ENCODE measurements at places on chromosomes 13 and 19.

DNA sequence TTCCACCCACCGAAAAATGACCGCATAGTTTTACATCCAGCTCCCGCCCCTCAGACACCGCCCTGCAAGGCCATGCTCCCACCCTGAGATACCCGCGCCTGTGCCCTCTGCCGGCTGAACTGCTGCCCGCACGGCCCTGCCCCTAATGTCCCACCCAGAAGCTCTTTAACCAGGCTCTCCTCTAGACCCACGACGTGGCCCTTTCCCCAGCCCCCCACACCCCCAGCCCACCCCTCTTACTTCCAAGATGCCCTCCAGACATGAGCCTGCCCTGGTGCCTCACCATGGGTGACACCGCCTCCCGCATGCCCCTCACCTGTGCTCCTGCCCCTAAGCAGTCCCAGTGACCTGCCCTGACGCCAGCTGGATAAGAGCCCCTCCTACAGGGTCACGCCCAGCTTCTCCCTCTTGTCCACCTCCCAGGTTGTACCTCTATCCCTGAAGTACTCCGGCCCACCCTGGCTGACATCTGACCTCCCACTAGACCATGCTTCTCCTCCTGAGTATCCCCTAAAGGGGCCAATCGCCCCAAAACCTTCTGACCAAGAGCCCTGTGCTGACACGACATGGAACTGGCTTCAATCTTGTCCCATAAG is 51.2 kb downstream of the COLGALT1 start:
- DNase-seq = no peak

- no peak for DNase-seq
Observed at GRCh38 chr13:91902291-91902690, 503.9 kb downstream of the GPC5 start.

- DNase-seq = no peak
Observed at GRCh38 chr13:50078231-50078894, 63.1 kb downstream of the KCNRG start.

DNA sequence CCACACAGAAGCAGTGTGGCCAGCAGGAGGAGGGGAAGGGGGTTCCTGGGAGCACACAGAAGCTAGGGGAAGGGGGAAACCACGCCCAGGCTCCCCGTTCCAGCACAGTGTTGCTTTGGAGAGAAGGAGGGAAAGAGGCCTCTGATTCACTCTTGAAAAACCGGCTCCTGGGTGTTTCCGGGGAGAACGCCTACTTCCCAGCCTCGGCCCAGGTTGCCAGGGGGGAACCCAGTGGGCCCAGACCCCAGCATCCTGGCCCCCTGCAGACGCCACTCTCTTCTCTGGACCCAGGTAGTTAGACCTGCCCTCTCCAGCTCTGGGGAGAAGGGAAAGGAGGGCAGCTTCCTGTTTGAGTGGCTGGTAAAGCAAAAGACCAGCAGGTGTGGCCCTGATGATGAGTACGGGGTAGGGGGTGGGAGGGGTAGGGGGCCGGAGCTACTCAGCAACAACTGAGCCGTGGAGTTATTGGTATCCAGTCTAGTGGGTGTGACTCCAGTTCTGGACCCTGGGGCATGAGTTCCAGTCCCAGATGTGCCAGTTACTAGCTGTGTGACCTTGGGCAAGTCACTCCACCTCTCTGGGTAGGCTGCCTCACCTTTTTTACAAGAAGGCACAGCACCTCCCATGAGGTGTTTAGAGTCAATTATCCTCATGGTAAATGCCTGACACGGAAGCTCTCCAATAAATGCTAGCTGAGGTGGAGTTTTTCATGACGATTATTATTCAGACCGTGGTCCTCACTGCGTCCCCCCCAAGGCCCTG is 836 bp downstream of the GIPC1 start:
- no peak for DNase-seq

- no peak for DNase-seq
Observed at GRCh38 chr19:7230826-7231225, 63.4 kb downstream of the INSR start.

DNA sequence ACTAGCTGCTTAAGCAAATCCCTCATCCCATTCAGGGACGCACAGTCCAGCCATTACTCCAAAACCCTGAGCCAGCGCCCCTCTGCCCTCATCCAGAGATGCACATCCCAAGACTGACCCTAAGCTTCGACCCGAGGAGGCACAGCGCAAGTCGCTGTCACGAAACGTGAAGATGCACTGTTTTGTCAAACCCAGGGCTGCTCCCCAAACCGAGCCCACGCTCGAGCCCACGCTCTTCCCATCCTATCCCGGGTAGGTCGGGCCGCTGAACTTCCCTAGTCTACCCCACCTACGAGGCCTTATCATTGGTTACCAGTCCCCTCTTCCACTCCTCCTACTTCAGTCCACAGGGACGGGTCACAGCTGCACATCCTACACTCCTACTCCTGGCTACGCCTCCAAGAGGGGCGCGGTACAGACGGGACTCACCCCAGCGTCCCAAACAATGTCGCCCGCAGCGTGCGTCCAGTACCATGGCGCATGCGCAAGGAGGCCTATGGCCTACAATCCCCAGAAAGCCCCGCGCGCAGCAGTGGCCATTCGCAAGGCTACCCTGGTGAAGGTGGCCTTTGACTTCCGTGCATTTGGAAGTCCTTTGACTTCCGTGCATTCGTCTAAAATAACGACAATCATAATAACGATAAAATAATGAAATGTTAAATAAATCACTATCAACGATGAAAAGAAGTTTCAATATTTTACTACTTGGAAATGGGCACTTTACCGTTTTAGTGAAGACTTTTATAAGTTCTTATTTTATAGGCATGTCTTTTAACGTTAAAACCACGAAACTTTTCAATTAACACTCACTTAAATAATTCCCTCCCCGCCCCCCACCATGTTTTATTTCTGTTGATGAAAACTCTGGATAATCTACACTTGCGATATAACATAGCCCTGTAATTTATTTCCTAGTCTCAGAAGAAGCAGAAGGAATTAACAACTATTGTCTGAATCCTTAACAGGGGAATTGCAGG is at the start of gene ZNF285:
Gene ZNF285 (minus strand): TSS at position 470 of the 977 bp plus-strand sequence. CDS start 4,395 bp downstream, outside the sequence.
- DNase-seq = no peak

DNA sequence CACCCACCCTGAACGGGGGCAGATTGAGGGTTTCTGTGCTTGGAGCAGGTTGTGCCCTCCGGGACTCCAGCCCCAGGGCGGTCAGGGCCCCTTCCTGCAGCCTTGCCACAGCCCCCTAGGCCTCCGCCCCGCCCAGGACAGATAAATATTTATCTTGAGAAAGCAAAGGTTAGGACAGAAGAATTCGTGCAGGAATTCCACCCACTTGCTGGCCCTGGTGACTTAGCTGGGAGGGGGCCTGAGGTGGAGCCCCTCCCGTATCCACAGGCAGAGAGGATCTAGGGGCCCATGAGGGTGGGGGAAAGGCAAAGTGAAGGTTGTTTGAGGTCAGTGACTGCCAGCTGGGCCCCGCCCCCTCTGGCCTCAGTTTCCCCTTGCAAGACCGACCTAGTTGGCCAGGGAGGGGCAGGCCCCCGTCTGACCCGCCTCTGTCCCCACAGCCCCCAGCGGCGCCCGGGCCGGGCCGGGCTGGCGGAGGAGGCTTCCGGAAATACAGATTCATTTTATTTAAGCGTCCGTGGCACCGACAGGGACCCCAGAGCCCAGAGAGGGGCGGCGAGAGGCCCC is 5.2 kb downstream of the MIDN start:
- DNase-seq = peak; percentile 59

- DNase-seq = no peak
Observed at GRCh38 chr13:93655154-93655553, 428.5 kb downstream of the GPC6 start.

- DNase-seq = no peak
Observed at GRCh38 chr13:23921451-23921888, 24.2 kb upstream of the C1QTNF9B start.

DNA sequence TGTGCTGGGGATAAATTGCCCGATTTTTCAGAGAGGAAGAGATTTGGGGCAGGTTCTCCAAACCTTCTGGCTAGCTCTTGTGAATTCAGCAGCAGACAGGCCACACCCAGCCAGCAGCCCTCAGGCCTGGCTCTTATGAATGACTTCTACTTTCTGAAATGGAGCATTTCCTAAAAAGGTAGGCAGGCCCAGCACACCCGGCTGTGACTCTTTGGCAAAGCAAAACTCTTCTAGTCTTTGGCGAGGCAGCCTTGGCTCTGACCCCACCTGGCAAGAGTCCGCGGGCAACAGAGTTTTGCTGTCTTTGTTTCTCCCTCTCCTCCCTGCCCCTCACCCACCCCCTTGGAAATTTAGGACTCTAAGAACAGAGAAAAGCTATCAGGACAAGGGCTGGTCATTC is 221.2 kb downstream of the ZNF536 start:
- no peak for DNase-seq

DNA sequence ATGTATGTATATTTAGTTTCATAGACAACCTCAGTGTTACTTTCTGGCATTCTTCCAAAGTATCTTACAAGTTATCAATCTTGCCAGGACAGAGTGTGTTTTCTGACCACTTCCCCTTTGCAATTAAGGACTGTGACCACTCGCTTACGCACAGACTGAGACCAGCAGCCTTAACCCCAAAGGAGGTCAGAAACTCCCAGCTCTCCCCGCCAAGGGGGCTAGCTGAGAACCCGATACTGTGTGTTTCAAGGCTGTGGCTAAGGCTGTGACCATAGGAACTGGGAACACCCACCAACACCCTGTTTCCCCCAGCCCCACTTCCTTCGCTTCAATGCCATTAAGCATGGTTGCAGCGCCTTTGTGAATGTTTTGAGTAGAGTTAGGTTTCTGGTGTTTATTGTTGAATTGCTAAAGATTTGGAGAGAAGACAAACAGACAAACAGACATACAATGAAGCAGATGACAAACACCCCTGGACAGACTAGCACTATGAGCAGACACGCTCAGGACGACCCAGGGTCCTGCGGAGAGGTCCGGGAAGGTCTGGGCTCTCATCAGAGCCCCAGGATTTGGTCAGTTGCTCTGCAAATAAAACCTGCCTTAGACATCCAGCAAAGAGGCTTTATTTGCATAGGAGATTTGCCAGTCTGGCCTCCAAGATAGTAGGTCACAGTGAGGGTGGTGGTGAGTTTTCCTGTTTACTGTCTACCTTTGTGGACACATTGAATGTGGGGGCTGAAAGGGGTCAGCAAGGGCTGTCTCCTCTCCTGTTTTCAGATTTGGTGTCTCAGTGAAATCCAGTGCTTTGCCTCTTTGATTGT is 25.0 kb upstream of the TNFSF11 start:
- DNase-seq = no peak

DNA sequence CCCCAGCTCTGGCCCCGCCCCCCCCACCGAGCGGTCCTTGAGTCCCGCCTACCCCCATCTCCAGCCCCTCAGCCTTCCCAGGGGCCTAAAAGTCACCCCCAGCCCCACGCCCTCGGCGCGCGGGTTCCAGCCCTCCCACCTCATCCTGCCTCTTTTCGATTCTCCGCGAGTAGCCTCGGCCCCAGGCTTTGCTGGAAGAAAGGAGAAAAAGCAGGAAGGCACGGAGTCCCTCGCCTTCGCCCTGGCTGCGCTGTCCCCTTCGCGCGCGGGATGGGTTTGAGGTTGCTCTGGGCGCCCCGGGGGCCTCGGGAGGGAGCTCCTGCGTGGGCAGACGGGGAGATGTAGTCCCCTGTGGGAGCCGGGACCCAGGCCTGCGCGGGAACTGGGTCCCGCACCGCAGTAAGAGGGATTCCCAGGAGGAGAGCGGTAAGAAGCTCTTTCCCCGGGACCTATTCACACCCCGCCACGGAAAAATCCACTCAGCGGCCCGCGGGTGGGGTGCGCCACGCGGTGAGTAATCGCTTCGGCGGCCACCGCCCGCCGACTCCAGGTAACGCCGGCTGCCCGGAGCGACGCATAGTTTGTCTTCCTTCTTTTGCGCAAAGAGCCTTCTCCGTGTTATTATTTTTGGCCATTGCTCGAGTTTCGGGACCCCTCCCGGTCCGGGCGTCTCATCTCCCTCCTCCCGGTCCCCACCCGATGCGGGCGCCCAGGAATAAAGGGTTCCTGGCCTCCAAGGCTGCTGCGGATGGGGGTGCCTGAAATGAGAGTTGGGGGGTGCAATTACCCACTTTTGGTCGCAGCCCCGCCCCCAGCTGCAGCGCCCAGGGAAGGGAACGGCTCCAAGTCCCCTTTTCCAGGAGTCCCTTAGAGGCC is 865 bp upstream of the CRLF1 start:
- DNase-seq = no peak

- no peak for DNase-seq
Observed at GRCh38 chr13:49936968-49937273, 781 bp upstream of the SPRYD7 start.

DNA sequence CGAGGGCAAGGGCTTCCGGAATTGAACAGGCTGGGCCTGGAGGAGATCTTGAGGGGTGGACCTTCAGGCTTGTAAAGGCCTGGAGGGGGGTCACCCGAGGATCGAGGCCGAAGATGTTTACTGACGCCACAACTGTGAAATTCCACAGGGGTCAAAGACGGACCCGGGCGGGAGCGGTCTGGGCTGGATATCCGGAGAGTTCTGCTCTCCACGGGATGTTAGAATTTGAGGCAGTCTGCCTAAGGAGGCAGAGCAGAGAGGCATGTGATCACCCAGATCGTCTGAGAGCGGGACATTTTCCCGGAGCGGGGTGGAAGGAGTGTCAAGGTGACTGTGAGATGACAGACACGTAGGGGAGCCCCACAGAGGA is 13.2 kb downstream of the KLHL26 start:
- DNase-seq = no peak

DNA sequence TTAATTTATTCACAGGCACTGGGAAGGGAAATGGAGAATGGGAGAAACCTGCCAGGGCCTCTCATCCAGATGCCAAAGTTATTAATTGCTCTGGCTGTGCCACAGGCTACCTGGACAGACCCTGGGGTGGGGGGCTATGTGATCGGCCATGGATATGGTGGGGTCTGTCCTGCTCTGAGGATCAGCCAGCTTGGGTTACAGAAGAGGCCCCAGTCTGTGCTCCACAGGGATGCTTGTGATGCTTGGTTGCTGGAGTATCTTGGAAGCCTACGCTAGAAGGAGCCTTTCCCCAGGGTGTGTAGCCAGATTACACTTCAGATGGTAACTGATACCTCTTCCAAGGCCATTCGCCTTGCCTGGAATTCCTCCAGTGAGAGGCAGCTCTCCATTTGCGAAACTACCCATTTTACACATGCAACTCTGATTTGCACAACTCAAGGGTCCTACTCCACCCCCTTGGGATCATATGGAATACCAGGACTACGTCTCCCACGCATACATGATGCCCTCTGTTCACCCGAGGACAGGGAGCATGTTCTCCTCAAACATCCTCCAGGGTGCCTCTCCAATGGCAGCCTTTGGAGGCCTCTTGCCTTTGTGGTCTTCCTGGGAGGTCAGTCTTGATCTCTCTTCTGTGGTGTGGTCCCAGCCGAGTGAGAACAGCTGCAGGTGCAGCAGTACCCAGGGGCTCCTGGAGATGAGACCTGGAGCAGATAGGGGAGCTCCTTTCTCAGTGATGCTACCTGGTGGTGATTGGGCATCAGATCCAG is 186.6 kb upstream of the TSHZ3 start:
- no peak for DNase-seq

DNA sequence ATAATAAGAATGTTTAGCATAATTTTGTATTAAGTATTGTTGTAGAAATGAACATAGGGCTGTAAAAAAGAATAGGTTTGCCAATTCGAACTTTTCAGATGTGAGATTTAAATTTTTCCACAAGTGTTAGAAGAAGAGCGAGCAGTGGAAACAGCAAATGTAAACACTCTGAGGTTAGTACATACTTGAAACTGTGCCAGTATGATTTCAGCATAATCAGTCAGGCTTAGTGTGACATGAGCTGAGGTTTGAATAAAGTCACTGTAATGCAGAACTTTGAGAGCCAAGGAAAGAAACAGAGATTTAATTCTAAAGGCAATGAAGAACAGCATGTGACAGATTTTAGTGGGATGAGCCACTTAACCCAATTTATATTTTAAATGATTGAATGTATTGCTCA is 2166.4 kb downstream of the PCDH9 start:
- no peak for DNase-seq

GRCh38 chr13:39167018-39167417 is 128.8 kb downstream of the NHLRC3 start:
- DNase-seq = no peak

GRCh38 chr13:46982856-46983582 is 86.2 kb upstream of the HTR2A start:
- no peak for DNase-seq
